ENCODE measurements at places on chromosomes 1 and 21.

GRCh38 chr1:205689479-205689878 lies 9.2 kb upstream of the SLC45A3 start:
- peak; percentile 12 for DNase-seq

GRCh38 chr1:167800251-167800650 lies 78.5 kb downstream of the MPZL1 start:
- no peak for DNase-seq

GRCh38 chr1:31943546-31944184 lies 5.5 kb upstream of the PTP4A2 start:
- no peak for DNase-seq

DNA sequence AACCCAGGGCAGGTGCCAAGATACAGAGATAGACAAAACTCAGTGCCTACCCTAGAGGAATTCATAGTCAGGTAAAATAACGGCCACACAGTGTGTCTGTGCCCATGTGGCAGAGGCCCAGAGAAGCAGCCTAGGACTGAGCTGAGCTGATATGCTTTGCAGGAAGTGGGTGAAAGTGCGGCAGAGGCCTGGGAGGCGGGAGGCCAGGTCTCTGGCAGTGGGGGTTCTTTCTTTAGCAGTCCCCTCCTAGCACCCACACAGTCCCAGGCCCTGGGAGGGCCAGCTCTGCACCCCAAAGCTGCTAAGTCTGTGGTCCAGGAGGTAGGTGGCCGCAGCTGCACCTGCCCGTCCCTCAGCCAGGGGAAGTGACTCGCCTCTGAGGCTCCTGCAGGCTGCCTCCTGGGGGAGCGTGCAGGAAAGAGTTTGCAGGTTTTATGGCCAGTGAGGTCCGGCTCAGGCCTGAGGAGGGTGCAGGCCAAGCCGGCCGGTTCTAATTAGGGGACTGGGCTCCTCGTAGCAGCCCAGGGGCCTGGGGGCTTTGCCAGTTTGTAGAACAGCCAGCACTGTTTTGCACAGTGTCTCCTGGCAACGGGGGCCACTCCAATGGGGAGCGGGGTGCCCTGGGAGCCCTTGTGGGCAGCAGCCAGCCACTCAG lies 107.9 kb downstream of the SPSB1 start:
- no peak for DNase-seq

DNA sequence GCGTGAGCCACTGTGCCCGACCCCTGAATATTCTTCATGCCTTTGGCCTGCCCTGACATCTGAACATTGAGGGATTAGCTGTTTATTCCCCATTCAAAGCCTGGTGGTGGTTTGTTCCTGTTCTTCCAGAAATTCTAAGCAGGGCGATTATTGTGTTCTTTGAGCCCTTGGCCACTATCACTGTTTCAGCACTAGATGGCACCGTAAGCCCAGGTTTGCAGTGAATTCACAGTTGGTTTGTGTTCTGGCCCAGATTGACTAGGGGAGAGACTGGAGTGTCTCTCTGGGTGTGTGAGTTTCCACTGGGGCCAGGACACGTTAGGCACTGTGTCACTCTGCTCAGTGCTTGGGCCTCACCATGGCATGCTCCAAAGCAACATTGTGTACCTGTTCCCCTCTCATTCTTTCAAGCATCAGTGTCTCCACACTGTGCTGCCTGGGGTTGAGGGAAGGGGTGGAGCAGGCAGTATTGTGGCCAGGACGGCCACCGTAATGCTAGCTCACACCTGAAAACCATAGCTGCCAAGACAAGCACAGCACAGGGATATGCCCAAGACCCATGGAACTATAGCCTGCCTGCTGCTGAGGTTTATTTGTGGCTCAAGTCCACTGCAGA lies 52.7 kb downstream of the PKN2 start:
- no peak for DNase-seq

DNA sequence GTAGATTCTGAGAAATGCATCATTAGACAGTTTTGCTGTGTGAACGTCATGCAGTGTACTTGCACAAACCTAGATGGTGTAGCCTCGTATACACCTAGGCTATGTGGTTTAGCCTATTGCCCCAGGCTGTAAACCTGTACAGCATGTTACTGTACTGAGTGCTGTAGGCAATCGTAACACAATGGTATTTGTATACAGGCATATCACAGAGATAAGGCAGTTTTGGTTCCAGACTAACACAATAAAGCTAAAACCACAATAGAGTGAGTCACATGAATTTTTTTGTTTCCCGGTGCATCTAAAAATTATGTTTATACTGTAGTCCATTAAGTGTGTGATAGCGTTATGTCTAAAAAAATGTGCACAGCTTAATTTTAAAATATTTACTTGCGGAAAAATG lies 6.9 kb downstream of the IL10RB start:
- DNase-seq: no peak

DNA sequence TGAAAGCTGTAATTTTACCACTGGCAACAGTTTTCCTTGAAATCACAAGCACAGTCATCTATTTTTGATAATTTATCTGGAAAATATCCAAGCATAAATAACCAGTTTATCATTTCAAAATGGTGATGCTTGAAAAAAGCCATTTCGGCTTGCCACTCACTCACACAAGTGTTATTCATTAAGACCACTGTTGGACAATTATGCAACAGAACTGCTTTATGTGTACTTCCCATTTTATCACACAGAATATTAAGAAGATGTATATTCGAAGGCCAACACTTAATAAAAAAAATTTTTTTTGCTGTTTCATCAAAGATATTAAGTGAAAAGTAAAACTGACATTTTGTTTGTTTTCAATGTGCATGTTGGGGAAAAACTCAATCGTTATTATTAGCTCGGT lies 62.3 kb downstream of the EIF4G3 start:
- DNase-seq: no peak

DNA sequence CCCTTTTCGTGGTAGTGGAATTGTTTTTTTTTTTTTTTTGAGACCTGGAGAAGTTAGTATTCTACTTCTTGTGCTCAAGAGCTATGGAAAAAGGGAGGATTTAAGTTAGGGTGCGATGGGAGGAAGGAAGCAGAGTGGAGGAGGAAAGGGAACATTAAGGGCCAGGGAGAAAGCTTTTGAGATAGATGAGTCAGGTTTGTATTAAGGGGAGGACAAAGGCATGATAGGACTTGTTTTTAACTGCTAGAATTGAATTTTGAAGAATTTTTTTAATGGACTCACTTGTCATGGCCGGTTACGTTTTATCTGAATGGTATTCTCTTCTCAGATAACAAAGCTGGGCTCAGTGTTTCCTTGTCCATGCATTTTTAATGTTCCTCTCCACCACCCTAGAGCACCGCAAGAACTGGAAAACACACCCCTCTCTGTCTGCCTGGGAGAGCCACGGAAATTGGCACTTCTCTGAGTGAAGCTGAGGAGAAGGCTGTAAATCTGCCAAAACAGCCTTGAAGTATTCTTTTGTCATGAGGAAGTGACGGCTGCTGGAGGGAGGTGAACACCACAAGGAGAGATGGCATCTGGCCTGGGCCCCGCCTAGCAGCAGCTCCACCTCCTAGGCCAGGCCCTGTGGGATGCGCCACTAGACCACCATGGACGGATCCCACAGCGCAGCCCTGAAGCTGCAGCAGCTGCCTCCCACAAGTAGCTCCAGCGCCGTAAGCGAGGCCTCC lies 3.5 kb downstream of the NIPAL3 start:
- no peak for DNase-seq

DNA sequence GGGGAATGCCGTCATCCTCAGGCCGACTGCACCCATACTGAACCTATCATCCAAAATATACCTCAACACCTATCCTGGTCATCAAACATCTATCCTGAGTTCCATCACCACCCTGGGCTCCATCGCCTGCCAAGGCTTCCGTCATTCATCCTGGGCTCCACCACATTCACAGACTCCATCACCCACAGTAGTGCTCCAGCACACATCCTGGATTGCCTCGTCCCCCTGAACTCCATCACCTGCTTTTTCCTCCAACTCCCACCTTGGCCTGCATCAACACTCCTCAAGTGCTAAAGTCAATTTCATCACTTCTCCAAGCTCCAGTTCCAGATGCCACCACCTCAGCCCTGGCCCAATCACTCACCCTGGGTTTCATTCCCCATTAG lies 7.8 kb downstream of the MAP3K6 start:
- DNase-seq: no peak

- DNase-seq: peak; percentile 83
Observed at GRCh38 chr1:28313702-28314546, 14.9 kb upstream of the MED18 start.

DNA sequence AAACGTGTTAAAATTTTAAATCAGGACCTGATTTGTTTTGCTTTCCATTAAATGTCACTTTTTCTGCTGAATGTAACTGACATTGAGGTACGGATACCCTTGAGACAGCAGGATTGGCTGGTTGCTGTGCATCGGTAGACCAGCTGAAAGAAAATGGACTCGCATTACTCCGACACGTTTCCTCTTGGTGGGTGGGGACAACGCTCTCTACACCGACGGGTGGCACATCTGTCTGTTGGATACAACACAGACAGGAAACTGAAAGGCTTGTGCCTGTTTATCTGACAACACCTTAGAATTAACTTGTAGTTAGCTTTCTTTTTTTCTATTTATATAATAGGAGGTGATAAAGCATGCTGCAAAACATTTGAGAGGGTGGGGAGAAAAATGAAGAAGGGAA lies 19.4 kb downstream of the PRPF38A start:
- no peak for DNase-seq

- DNase-seq: no peak
Observed at GRCh38 chr1:174040387-174040786, 18.2 kb upstream of the RC3H1 start.

Data from suprapubic skin (tissue), 4 donors.